SHP77 (cell line): ENCODE measurements at places on chromosomes 5 and 9.

DNA sequence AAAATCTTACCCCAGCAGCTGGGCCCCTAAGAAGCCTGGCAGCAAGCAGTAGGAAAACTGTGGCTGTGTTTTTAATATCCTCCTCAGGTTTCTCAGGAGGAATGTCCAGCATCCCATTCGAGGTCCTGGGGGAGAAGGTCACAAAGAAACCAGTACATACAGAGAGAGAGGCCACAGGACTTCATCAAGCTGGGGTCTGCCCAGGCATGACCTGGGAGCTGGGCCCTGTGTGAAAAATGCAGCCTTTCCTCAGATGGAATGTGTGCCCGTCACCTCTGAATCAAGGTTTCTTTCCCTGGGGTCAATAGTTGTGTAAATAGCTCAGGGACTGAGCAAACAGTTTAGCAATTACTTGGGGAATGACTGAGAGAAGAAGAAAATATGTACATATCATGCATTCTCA, 33.9 kb upstream of the RAD23B start:
- DNase-seq: no peak

DNA sequence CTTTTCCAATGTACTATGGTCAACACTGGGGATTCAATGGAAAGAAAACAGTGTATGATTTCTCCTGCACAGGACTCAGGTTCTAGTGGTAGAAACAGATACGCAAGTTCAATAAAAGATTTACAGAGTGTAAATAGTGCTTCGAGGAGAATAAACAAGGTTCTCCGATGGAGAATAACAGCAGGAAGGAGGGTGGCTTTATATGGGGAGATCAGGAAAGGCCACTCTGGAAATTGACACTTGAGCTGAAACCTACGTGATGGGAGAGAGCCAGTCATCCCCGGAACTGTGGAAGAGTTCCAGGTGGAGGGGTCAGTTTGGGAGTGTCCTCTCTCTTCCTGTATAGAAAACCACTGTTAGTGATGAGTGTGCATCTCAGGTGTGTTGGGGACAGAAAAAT, 65.9 kb downstream of the GARNL3 start:
- no peak for DNase-seq

GRCh38 chr5:133525126-133525525, 87.2 kb downstream of the FSTL4 start:
- DNase-seq: no peak

DNA sequence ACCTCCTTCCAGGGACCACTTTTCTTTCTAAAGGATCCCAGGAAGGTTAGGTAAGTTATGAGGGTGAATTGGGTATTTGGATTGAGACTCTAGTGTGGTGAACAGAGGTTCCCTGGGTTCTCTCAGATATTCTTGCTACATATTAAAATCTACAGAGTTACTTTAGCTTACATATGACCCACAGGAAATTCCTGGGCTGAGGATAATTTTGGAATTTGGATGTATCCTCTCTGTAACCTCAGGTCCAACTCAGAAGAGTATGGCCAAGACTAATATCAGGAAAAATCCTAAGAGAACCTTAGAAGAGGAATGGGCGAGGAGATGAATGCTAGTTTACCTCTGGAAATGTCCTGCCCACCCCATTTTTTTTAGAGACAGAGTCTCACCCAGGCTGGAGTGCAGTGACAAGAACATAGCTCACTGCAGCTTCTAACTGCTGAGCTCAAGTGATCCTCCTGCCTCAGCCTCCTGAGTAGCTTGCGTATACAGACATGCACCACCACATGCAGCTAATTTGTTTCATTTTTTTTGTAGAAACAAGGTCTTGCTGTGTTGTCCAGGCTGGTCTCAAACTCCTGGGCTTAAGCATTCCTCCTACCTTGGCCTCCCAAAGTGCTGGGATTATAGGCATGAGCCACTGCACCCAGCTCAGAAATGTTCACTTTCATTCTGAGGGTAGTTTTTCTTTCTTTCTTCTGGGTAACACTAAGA, 196.4 kb downstream of the ARHGEF28 start:
- no peak for DNase-seq

GRCh38 chr9:101254733-101255433, 129.9 kb downstream of the BAAT start:
- no peak for DNase-seq

GRCh38 chr9:105359892-105360291, 87.9 kb upstream of the FSD1L start:
- DNase-seq: no peak

GRCh38 chr5:127667926-127668325, 19.0 kb downstream of the CTXN3 start:
- no peak for DNase-seq

GRCh38 chr9:111895996-111896941, at the start of gene UGCG:
Gene UGCG (plus strand): TSS chr9:111896814. CDS start chr9:111897216, 402 bp downstream.
- DNase-seq: peak; percentile 79

GRCh38 chr5:69276422-69277174, 41.9 kb downstream of the CDK7 start:
- no peak for DNase-seq

GRCh38 chr5:88792144-88792840, 90.7 kb downstream of the MEF2C start:
- no peak for DNase-seq

- DNase-seq: no peak
These were observed 17.5 kb downstream of the IRF1 start for GRCh38 chr5:132473019-132473531.
